ENCODE measurements at places on chromosomes 3 and 15.

DNA sequence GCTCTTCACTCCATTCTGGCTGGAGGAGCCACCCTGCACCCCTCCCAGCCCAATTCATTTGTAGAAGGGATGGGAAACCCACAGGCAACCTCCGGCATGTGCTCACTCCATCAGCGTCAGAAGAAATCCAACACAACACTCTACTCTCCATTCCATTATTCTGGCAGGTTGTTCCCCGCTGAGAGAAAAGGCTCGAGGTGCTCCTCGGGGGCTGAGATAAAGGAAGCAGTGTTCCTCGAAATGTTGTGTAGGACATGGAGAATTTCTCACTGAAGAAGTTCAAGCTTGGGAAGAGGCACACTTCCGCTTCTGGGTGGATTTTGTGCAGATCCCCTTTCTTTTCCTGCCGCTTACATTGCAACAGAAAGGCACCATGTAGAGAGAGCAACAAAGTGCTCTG lies 355.0 kb upstream of the CFAP20DC start:
- DNase-seq: no peak

DNA sequence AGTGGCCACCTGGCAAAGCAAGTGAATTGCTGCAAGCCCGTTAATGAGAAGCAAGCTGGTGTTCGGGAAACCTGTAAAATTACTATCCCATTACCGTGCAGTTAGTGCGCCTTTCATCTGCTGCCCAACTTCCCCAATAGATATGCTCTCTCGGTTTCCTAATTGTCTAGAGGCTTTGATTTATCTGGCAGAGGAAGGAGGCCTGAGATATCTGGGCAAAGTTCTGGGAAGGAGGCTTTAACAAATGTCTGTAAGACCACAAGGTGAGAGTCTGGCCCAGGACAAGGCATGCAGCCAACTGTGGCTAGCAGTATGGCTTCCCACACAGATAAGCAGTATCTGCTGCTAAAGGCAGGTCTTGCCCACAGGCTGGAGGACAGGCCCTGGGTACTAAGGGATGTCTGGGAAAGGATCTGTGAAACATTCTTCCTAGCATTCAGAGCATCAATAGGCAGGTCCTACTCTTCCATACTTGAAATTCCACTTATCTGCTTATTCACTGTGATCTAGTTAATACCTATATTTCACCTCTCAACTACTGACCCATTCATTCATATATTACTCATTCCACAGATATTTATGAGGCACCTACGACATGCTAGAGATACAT lies 130.0 kb upstream of the SLC2A2 start:
- no peak for DNase-seq

- DNase-seq: no peak
Observed at GRCh38 chr3:16770021-16770420, 114.7 kb upstream of the PLCL2 start.

DNA sequence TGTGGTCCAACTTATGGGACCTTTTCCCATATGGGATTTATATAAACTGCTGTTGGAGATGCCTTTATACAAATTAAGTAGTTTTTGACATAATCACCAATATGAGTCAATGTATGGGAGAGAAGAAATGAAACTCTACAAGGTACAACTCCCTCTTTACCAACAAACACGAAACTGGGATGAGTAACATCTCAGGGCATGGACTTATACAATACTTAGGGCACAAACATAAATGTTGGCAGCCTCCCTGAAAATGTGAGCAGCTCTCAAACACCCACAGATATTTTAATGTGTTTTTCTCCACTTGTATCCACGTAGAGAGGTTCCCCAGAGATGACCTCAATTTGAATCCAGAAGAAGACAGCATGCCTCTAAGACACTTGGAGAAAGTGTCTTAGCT lies 161.6 kb downstream of the MAGI1 start:
- DNase-seq: no peak

Measured in NCI-H748 treated with DMSO at 0.1 percent for 48 hours (cell line).